ENCODE measurements at places on chromosomes 3 and 15.

DNA sequence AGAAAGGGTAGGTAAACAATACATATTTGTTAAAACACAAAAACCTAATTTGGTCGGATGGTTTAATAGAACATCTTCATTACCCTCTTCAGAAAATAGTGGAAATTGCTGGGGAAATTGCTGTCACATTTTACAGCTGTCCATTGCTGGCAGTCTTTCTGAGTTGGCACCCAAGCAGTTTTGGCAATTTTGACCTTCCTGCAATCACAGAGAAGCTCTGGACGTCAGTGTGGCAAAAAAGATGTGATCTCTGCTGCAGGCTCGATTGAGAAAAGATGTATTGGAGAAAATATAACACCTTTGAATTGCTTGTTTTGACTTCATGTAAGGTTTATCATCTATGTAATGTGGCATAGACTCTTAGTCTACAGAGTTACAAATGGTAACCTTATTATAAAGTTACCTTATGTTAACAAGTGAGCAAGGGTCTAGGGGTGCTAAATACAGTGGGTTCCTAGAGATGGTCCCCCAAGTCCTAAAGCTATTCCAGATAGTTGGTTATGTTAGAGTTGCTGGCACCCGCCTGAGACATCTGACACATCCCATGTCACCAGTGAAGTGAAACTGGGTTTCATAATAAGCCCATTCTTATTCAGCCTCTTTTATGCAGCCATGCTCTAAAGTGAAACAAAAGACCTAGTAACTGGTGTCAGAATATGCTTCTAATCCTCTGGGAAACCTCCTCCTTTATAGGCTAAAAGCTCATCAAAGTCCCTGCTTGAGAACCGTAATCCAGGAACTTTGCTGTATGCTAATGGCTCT is 14.0 kb downstream of the UBE2E1 start:
- DNase-seq = no peak

- DNase-seq = no peak
These were observed 210.5 kb upstream of the TLE3 start for GRCh38 chr15:70308011-70308734.

GRCh38 chr15:63135281-63135680 is 13.6 kb downstream of the LACTB start:
- DNase-seq = no peak

- no peak for DNase-seq
These were observed 353.9 kb downstream of the CHL1 start for GRCh38 chr3:550471-550870.

GRCh38 chr3:48927928-48928327 is 9.3 kb downstream of the ARIH2 start:
- no peak for DNase-seq

GRCh38 chr15:53102483-53102882 is 312.3 kb upstream of the ONECUT1 start:
- DNase-seq = no peak

- peak; percentile 84 for DNase-seq
These were observed 51.6 kb upstream of the CMTM7 start for GRCh38 chr3:32340039-32340438.

GRCh38 chr15:51307811-51308210 is 30.6 kb downstream of the CYP19A1 start:
- no peak for DNase-seq

All from kidney (tissue), 22 donors.